ENCODE measurements at places on chromosomes 5 and 9.

DNA sequence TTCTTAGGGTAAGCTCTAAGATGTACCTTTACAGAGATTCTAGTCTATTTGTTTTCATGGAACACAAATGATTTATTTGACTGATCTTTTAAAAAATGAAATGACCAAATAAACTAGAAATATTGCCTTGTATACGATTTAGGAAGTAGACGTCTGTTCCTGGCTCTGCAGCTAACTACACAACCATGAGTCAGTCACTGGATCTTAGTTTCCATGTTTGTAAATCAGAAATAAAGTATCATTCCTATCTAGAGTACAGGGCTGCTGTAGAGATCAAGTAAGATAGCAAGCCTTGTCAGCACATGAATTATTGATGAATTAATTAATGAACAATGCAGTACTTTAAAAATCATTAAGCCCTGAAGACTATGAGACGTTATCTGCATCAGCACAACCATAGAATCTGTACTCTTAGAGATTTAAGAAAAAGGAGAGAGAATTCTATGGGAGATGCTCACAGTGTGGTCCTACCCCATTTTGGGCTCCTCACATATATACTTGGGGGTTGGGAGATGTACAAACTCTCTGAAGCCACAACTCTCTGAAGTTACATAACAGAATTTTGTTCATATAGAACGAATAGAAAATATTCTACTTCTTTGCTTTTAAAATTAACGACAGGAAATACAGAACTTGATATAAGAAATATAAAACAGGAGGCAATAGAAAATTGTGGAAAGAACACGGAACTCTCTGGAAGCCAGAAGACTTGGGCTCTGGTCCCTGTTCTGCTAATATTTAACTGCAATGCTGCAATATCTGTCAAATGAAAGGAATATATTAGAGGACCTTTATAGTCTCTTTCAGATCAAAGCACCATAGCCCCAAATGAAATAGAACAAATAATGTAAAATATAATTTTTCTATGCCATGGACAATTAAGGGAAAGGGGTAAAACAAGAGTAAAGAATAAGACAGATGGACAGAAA is 48.4 kb upstream of the HNRNPA0 start:
- no peak for DNase-seq

- no peak for DNase-seq
These were observed 235.6 kb downstream of the DNAH5 start for GRCh38 chr5:13708906-13709305.

GRCh38 chr5:17213938-17214337 is 3.5 kb upstream of the BASP1 start:
- no peak for DNase-seq

DNA sequence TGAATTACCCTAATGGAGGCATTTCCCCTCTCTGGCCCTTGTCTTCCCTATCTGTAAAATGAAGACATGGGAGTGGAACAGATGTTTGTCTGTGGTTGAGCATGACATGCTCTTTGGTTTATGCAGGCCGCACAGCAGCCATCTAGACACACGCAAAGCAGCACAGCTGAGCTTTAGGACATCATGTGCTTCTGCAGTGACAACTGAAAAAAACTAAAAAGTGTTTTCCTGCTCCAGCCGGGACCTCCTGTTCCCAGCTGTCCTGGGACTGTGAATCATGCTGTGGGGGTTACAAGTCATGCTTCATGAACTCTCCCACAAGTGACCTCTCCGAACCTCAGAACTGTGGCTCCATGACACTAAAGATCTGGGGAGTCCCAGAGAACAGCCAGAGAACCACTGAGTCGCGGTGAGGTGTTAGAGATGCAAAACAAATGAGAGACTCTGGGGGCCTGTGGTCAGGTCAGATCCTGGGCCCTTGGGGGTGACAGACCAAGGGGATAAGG is 1.7 kb downstream of the SMIM3 start:
- DNase-seq, result no peak

- no peak for DNase-seq
These were observed 221.4 kb downstream of the DRD1 start for GRCh38 chr5:175222621-175223020.

DNA sequence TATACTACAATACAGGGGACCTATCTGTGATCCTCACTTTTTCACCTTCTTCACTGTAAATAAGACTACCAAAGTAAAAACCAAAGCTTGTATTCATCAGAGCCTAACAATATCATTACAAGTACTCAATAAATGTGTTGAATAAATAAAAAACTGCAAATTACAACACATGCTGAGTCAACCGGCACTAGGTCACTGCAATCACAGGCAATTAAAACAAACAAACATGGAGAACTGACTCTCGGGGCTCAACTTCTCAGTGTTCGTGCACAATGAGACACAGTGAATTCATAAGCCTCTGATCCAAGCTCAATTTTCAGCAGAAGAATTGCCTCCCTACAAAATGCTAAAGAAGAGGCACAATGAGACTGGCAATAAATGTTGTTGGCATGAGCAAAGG is 69.2 kb downstream of the CDK5RAP2 start:
- DNase-seq, result no peak

- no peak for DNase-seq
These were observed 46.3 kb downstream of the GGTA1 start for GRCh38 chr9:121453232-121453892.

DNA sequence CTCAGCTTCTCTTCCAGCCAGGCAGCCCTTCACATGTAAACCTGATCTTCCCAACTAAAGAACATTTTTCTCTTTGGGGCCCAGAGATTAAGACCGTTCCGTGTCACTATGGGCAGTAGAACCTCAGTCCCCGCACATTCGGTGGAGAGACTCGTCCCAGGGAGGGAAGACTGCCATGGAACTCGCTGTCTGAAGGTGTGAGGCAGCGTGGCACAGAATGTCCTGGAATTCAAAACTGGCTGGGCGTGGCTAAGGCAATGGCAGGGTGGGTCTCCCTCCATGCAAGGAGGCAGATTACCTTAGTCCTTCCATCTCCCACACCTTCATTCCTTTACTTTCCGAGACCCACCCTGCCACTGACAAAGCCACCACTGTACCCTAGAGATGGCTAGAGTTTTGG is 57.4 kb upstream of the ZNF354A start:
- no peak for DNase-seq

All from thymus (tissue), 14 donors.